NCI-H1048 (cell line): ENCODE measurements at places on chromosomes 11 and 22.

- DNase-seq = no peak
These were observed 673 bp upstream of the PANX2 start for GRCh38 chr22:50169774-50170341.

- DNase-seq = no peak
These were observed 2352.8 kb upstream of the RAG2 start for GRCh38 chr11:38950867-38951266.

DNA sequence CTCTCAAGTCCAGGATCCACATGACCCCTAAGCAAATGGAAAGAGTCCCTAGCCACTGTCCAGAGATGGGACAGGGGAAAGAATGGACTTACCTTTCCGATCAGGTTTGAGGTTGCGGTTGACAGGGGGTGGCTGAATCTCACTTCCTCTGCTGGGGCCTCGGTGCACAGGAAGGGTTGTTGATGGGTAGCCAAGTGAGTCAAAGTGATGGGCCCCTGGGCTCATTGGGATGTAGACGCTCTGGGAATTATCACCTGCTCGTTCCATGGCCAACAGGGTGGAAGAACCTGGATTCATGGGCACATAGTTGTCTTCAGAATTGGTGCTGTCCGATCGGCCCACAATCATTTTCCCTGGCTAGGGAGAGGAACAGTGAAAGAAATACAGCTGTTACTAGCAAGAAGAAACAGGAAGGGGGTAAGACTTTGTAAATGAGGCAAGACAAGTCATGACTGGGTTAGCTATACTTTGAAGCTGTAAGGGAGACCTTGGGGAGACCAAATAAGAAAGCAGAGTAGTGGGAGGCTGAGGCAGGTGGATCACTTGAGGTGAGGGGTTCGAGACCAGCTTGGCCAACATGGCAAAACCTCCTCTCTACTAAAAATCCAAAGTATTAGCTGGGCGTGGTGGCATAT, 34.7 kb downstream of the USP35 start:
- no peak for DNase-seq

GRCh38 chr22:50089682-50090411, at the start of gene MOV10L1:
TSS of gene MOV10L1 (plus strand) at chr22:50090006. CDS start at chr22:50090089, 83 bp downstream.
- no peak for DNase-seq

DNA sequence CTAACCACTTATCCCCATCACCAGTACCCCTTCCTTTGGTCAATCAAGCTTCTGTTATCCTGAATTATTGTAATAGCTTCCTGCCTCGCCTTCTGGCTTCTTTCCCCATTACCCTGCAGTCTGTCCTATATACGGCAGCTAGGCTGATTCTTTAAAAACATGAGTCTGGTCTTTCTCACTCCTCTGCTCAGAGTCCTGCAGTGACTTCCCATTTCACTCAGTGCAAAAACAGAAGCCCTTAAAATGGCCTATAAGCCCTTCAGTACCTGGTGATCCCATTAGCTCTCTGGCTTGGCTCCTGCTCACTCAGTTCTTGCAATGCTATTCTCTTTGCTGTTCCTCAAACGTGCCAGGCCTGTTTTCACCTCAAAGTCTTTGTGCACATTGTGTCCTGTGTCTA, 58.4 kb downstream of the JRKL start:
- no peak for DNase-seq

- no peak for DNase-seq
These were observed 212.0 kb downstream of the SWAP70 start for GRCh38 chr11:9875862-9876261.

DNA sequence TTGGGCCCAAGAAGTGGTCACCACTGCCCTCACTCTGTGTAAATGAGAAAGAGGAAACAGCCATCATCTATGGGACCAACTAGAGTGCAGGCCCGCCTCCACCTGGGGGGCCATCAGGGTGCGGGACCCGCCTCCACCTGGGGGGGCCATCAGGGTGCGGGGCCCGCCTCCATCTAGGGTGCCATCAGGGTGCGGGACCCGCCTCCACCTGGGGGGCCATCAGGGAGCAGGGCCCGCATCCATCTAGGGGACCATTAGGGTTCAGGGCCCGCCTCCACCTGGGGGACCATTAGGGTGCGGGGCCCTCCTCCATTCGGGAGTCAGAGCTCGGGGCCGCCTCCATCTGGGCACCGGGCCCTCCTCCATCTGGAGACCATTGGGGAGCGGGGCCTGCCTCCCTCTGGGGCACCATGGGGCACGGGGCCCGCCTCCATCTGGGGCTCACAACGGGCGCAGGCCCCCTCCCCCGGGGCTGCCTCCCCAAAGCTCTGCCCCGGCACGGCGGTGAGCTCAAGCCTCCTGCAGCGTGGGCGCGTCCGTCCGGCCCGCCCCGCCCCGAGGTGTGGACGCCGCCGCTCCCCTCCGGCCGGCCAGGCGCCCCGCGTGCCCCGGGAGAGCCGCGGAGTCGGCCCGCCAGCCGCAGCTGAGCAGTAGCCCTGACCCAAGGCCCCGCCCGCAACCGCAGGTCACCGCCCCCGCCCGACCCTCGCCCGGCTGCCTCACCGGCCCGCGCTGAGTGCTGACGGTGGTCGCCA, 512 bp downstream of the TOLLIP start:
- no peak for DNase-seq

- DNase-seq = no peak
These were observed 38.4 kb upstream of the CLMP start for GRCh38 chr11:123233280-123233974.

GRCh38 chr11:85105868-85106267, 521.3 kb downstream of the DLG2 start:
- no peak for DNase-seq

- DNase-seq = no peak
These were observed 96.4 kb upstream of the LDLRAD3 start for GRCh38 chr11:35847473-35847872.

GRCh38 chr11:12390687-12391110, 13.3 kb downstream of the PARVA start:
- DNase-seq = no peak

- no peak for DNase-seq
These were observed 48.6 kb upstream of the CD82 start for GRCh38 chr11:44516688-44517507.

DNA sequence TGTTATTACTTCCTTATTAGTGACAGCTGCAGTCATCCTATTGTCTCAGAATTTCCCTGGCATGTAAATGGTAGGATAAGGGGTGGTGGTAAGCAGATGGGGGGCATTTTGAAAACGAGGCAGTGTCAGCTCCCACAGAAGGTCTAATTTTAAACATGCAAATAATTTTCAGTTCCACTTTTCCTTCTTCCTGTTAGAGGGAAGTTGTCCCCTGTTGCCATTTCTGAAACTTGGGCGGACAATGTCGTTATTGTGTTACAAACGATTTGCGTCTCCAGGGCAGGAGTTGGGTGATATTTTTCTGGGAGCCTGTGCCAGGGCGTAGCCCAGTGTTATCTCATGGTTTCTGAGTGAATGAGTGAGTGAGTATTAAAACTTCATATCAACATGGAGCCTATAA, 7.4 kb downstream of the PTPRJ start:
- DNase-seq = peak; percentile 82

GRCh38 chr22:39249086-39249704, 4.4 kb upstream of the PDGFB start:
- DNase-seq = no peak

GRCh38 chr22:18999416-18999815, 63.3 kb upstream of the PRODH start:
- no peak for DNase-seq

- DNase-seq = no peak
These were observed 82.3 kb upstream of the PHOX2A start for GRCh38 chr11:72326151-72326848.

GRCh38 chr11:8759634-8760033, 77.0 kb downstream of the RPL27A start:
- DNase-seq = no peak

DNA sequence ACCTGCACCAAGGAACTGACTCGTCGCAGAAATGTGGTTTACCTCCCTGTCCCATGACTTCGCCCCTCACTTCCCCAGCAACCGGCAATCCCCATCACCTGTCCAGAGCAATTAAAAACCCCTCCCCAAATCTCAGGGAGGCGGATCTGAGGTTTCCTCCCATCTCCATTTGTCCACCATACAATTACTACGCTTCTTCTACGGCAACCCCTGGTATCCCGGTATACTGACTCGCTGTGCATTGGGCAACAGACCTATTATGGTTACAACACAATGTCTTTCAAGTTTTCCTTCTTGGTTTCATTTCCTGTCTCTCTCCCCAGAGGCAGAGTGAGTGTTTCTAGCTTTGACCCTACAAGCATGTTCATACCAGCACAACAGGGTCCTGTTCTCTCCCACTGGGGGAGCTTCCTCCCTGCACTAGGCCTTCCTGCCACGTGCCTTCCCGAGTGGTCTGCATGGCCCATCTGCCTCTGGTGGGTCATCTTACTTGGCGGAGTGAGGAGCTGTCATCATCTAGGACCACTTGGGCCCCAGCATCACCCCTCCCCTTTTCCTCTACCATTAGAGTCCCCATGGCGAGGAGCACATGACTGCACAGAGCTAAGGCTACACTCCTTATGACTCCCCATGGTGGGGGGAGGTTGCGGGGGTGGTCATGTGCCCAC, 30.3 kb upstream of the NAP1L4 start:
- DNase-seq = no peak
